ENCODE measurements at places on chromosomes 16 and 17. TPM values are rescaled to one million over a fixed set of nuclear protein-coding genes. Genes with fewer than 3 reads are reported as not detected.

ELP5 gene
- 46.3 TPM for total RNA-seq

UBE2O gene
- total RNA-seq = 30.3 TPM

TEKT5 gene
- 8.0 TPM for total RNA-seq

CASKIN1 gene
- total RNA-seq = 0.05 TPM

LPO gene
- total RNA-seq = not detected

ELMO3 gene
- total RNA-seq = 23.5 TPM

ZNF652 gene
- total RNA-seq = 44.6 TPM

CBLN1 gene
- total RNA-seq = 0.26 TPM

TMEM92 gene
- total RNA-seq = 3.0 TPM

ZPBP2 gene
- not detected for total RNA-seq

FBXW10 gene
- total RNA-seq = 1.1 TPM

RDM1 gene
- total RNA-seq = 1.1 TPM

ZNF174 gene
- 14.5 TPM for total RNA-seq

DNA sequence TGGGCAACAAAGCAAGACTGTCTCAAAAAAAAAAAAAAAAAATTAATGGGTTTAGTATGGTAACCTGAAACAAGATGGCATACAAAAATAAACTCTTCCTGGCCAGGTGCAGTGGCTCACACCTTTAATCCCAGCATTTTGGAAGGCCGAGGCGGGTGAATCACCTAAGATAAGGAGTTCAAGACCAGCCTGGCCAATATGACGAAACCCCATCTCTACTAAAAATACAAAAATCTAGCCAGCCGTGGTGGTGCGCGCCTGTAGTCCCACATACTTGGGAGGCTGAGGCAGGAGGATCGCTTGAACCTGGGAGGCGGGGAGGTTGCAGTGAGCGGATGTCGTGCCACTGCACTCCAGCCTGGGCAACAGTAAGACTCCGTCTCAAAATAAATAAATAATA, 55.7 kb downstream of the PAFAH1B1 start:
- DNase-seq = no peak

GRCh38 chr17:12492450-12492849, 173.2 kb upstream of the MYOCD start:
- DNase-seq = no peak

DNA sequence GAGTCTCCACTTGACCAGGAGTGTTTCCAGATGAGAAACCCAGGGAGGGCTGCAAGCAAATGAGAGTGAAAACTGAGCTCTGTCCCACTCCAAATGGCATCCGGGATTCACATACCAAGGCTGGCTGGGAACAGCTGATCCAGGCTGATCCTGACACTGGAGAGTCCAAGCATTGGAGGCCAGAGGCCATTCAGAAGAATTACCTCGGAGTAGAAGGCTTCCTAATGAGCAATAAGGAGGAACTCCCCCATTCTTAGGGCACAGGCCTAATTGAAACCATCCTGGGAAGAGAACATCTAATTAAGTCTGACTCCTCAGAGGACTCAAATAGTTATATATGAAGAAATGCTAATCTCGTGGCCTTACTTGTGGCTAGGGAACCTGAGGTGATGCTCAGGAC, 142.8 kb downstream of the PRKCA start:
- DNase-seq = no peak

- peak; percentile 88 for DNase-seq
Measured at GRCh38 chr16:4614571-4615383, at the start of gene UBALD1. TSS of gene UBALD1 (minus strand) at chr16:4614888. CDS start at chr16:4614797, 91 bp downstream.

- no peak for DNase-seq
Measured at GRCh38 chr16:75248536-75249380, 2.7 kb downstream of the BCAR1 start.

- DNase-seq = no peak
Measured at GRCh38 chr16:47983999-47984580, 171.7 kb downstream of the ABCC12 start.

GRCh38 chr17:49987681-49988441, 7.2 kb downstream of the DLX3 start:
- peak; percentile 75 for DNase-seq

GRCh38 chr16:2331199-2331930, 9.2 kb downstream of the ABCA3 start:
- DNase-seq = peak; percentile 7

DNA sequence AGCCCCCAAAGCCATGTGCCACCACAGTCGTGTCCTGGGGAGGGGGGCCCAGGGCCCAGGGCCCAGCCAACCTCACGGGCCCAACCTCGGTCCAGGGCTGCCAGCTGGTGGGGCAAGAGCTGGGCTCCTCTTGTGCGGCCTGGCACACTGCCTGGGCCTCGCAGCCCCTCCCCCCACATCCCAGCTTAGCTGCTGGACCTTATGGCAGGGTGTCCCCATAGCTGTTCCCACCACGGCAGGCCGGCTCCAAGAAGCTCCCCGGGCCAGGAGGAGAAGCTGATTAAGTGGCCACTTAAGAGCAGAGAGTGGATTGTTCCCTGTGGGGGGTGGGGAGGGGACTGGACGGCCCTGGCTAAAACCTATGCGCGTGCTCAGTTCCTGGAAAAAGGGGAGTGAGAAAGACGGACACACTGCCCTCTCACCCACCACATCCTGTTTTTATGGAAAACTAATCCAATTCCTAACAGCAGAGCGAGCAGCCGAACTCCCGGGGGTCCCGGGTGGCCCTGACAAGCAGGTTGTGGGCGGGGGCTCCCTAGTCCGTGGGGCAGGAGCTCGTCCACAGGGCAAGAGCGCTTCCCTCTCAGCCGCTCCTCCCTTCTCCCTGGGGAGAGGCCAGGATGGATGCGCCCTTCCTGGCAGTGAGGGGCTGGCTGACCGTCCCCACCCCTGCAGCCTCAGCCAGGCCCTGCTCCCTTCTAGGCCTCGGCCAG, 16.8 kb downstream of the PIEZO1 start:
- DNase-seq = no peak

DNA sequence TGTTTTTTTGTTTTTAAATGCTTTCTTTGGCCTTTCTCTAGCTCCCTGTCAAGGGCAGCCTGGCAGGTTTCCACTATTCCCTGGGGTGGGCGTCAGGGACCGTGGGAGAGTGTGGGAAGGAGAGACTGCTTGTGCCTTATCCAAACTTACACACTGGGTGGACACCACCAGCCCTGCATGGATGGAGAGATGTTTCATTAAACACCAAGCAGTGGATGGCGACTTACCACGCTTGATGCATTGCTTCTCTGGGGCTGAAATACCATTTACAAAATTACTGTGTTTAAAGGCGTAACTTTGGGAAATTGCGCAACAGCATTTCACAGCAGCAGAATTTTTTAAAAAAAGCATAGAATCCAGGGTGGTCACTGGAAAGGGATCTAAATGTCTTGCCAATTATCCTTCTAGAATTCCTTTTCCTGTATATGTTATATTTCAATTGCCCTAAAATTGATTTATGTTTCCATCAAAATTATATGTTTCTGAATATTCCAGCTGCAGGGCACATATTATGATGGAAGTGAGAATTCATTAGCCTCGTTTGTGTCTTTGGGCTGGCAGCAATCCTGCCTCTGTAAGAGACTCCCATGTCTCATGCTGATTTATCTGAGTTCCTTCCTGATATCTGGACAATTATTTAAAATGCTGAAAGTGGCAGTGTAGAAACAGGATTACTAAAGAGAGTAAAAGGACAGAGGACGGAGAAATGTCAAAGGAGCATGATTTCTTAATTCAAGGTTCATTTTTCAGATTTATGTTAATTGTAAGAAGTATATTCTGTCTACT, 247.3 kb downstream of the GRIN2A start:
- DNase-seq = no peak

DNA sequence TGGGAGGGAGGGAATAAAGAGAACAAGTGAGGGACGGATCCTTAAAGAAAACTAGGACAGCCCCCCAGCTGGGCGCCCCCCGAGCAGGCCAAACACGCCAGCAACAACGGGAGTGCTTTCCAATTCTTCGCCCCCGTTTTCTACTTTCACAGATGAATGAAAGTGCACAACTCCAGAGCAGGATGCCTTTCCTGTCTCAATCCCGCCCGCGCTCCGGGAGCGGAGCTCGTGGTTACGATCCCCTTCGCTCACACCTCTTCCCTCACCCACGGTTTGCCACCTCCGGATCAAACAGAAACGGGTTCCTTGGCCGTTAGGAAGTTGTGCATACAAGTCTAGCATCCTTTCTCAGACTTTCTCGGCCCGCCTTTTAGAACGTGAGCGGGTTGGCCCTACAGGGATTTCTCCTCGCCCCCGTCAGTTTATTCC, 680 bp downstream of the SKA2 start:
- DNase-seq = peak; percentile 55

DNA sequence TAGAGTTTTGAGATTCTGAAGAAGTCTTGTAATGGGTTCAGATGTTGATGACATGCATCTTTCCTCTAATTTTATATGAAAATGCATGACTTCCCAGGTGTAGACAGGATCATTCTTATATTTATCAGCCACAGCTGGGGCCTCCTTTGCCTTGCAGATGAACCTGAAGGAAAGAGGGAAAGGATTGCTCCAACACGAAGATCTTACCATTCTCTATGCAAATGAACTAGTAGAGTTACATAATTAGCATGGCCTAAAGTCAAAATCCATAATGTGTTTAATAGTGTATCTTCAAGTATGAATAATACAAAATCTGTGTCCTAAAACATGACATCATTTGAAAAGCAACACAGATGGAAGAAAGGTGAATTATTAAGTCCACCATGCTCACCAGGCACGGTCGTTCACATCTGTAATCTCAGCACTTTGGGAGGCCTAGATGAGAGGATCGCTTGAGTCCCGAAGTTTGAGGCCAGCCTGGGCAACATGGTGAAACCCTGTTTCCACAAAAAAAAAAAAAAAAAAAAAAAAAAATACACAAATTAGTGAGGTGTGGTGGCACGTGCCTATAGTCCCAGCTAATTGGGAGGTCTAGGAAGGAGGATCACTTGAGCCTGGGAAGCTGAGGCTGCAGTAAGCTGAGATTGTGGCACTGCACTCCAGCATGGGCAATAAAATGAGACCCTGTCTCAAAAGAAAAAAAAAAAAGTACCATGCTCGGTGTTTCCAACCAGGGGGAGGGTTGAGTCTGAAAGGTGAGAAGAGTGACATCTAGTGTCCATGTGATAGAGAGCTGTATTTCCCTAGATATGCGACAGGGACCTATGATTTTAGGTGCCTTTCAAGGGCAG, 6.3 kb downstream of the VWA3A start:
- no peak for DNase-seq

DNA sequence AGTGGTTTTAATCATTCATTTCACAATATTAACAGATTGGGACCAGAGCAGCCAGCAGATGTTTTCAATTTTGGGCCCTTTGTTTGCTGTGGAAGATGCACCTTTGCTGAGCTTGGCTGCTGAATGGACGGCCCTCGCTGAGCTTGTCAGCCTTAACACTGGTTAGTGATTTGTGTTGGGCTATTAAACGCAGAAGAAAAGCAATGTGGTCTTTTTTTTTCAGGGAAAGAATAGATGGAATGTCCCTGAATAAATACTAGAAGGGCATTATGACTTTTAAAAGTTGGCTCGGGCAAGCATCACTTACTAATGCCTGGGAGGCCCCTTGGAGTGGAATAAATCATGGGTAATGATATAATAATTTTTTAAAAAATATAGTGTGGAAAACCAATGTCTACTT, 297.0 kb downstream of the MAP2K6 start:
- DNase-seq = no peak

DNA sequence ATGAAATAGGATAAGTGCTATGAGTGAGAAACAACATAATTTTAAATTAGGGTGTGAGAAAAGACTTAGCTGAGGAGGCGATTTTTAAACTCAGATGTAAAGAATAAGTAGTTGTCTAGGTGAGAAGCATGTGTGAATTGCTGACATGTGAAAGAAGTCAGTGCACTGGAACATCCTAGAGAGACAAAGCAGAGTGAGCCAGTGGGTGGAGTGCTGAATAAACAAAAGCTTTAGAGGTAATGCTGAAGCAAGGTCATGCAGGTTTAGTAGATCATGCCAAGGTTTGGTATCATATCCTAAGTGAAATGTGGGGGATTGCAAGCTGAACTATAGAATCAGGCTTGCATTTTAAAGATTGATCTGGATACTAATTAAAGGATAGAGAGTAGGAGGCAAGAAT, 89.4 kb downstream of the KIF2B start:
- no peak for DNase-seq

DNA sequence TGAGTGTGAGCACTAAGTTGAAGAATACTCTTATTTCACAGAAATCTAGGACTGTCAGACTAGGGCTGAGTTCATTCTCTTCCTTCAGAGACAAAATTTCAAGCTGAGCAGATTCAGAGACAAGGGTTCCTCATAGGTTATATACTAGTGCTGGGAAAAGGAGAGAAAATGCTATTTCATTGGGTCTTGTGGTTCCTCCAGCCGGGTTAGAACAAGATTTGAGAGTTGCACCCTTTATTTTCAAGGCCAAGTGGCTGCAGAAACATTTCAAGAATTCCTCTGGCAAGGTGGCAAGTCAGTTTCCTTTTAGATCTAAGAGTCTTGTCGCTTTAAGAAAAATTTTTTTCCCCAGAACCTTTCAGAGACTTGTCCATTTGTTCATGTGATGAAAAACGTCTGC, 6.8 kb downstream of the THUMPD1 start:
- no peak for DNase-seq

GRCh38 chr17:70855401-70856054, 686.2 kb downstream of the KCNJ2 start:
- no peak for DNase-seq

Measured in ureter (tissue), 1 donor.